Immature natural killer cell (primary cell): ENCODE measurements at places on chromosomes 13 and 19. TPM values are rescaled to one million over a fixed set of nuclear protein-coding genes. Genes with fewer than 3 reads are reported as not detected.

ZNF527 gene
- polyA plus RNA-seq: 8.1 TPM

GRCh38 chr19:43207991-43208390 is 2.6 kb upstream of the PSG4 start:
- H3K27ac ChIP-seq: no peak overlapping the region
- H3K27me3 ChIP-seq: peaks cover 5% of the 10 kb centered on the region
- H3K36me3 ChIP-seq: no peaks in the 10 kb centered on the region
- no peaks in the 10 kb centered on the region for H3K4me1 ChIP-seq
- no peak for DNase-seq

TPTE2 gene
- not detected for polyA plus RNA-seq

ZNF536 gene
- not detected for polyA plus RNA-seq

GRCh38 chr13:90746230-90746629 is 601.3 kb upstream of the MIR17HG start:
- no peak overlapping the region for H3K4me3 ChIP-seq
- no peak for DNase-seq
- peaks cover 6% of the 10 kb centered on the region for H3K36me3 ChIP-seq
- peaks cover 1% of the 10 kb centered on the region for H3K27me3 ChIP-seq
- H3K4me1 ChIP-seq: no peaks in the 10 kb centered on the region
- H3K27ac ChIP-seq: no peak overlapping the region

- H3K27me3 ChIP-seq: peaks cover 59% of the 10 kb centered on the region
These were observed 15.0 kb downstream of the NFIX start for GRCh38 chr19:13010038-13010991.
